ENCODE measurements at places on chromosomes 7 and 10.

GRCh38 chr7:132768099-132768498 is 191.8 kb upstream of the PLXNA4 start:
- DNase-seq: no peak

- DNase-seq: no peak
These were observed 104.5 kb downstream of the TNS3 start for GRCh38 chr7:47477191-47478016.

DNA sequence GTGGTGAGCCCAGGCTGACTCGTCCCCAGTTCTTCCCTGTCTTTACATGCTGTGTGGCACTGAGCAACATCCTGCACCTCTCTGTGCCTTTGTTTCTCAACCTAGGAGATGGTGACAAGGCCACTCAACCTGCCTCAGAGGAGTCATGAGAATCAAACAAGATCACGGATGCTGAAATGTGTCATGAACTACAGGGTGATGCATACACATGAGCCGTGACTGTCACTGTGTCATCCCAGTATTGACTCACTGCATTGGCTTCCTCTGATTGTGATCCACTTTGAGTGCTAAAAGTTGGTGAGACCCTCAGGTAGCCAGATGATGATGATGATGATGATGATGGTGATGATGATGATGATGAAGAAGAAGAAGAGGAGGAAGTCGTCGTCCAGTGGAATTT is 11.5 kb downstream of the C10orf71 start:
- DNase-seq: no peak

DNA sequence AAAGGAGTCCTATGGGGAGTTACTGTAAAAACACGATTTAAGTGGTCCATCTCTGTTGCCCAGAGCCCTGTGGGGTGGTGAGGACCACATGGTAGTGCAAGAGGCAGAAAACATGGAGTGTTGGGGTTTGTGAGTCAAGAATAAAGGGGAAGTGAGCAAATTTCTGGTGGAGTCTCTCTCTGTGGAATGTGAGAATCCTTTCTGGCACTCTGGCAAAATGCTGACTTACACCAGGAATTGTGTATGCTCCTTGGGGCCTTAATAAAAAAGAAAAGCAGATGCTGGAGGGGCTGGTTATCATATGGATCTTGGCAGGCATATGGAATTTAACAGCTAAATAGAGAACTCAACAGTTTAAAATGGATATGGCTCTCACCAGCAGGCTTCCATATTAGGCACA is 486.0 kb downstream of the TNS3 start:
- no peak for DNase-seq

DNA sequence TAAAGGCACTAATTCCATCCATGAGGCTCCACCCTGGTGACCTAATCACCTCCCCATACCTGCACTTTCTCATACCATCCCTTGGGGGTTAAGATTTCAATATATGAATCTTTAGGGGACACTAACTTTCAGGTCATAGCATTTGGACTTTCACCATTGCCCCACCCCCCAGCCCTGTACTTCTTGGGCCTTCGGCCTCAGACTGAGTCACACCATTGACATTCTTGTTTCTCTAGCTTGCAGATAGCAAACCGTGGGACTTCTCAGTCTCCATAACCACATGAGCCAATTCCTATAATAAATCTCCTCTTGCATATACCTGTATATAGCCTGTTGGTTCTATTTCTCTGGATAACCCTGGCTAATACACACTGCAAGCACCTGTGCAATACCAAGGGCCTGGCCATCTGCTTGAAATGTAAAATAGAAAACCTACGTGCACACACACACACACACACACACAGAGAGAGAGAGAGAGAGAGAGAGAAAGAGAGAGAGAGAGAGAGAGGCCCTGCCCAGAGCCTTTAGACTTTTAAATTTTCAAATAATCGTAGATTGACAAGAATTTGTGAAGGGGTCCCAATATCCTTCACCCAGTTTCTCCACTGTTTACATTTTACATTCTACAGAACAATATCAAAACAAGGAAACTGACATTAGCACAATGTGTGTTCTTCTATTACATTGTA is 25.3 kb downstream of the ANXA8 start:
- DNase-seq: no peak

- no peak for DNase-seq
These were observed 13.9 kb downstream of the CREB3L2 start for GRCh38 chr7:137987968-137988367.

DNA sequence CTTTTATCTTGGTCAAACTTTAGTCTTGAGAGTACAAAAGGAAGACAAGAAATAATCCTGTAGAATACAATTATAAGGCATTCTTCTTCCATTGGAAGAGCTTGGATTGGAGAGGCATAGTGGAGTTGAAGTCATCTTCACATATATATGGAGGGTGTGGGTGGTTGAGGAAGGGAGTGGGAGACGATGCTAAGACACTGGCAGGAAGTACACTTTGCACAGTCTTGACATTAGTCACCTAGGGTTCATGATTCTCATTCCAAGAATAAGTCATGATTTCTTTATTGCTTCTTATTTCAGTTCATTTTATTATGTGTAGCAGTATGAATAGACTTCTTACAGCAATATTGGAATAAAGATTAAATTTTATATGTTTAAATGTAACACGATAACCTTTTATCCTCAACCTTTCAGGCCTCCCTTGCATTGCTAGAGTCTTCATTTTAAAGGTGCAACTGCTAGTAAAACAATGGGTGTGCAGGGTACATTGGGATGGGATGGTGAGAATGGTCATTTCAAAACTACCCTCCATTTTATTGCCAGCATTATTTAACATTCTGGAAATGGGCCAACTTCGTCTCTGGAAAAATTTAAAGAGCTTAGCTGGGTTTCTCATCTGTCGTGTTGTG is 12.3 kb upstream of the SLC26A3 start:
- no peak for DNase-seq

DNA sequence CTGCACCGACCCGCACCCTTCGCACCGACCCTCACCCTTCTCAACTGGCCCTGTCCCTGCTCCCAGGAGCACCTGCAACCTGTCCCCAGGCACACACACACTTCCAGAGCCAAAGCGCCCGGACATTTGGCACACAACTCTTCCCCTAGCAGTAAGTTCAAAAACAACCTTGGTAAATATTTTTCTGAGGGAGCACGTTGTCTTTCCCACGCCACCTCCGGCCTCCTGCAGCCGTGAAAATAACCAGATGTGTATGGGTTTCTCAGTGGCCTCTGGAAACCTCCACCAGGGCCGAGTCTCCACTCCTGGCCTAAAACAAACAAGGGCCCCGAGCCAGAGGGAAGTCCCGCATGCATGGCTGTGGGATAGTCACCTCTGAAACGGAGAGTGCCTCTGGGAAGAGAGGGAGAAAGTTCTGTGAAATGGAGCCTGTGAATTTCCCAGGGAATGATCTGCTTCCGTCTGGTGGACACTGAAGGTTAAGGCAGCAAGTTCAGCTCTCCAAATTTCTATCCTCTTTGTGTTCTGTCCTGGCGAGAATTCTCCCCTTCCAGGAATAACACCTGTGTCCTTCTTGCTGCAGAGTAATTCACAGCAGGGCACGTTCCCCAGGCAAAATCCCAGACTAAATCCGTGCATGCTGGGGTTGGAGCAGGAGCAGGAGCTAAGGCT is 15.8 kb downstream of the PODXL start:
- DNase-seq: no peak

DNA sequence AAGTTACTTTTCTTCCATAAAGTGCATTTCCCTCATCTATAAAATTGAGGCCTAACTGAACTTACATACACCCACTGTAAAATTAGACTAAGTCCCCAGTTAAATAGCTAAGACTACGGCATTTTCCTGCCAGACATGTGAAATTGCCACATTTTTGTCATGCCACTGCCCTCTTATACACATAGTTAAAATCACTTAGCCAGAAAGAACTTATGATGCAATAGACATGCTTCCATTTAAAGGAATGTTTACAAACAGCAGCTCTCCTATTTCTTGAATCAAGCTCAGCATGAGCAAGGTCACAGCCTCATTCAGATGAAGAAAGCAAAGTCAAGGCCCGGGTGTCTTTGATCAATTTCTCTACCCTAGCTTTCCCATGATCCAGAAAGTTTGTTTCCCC is 175.7 kb downstream of the LRRN3 start:
- no peak for DNase-seq

- no peak for DNase-seq
These were observed 40.3 kb downstream of the DOCK1 start for GRCh38 chr10:126945351-126946030.

DNA sequence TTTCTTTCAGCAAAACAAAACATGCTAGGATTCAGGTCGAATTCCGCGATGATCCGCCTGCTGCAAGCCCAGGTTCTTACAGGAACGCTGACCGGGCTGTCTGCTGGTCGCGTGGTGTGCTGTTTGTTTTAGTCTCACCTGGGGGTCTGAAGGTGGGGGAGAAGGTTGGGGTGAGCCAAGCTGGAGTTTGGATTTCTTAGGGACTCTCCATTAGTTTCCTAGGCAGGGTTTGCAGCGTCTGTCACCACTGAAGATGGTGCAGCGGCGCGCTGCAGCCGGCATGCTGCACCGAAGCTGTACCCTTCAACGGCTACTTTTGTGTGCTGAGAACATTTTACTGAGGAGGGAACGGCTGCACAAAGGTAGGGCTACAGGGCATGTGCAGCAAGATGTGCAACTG is 48.7 kb downstream of the GCC1 start:
- DNase-seq: no peak
